ENCODE measurements at places on chromosomes 4 and X.

- no peak for DNase-seq
Observed at GRCh38 chr4:34309383-34309906, 1934.9 kb downstream of the ARAP2 start.

GRCh38 chr4:98945297-98945850, 16.4 kb upstream of the EIF4E start:
- DNase-seq: no peak

GRCh38 chrX:17067534-17067933, 121.1 kb downstream of the REPS2 start:
- DNase-seq: no peak

DNA sequence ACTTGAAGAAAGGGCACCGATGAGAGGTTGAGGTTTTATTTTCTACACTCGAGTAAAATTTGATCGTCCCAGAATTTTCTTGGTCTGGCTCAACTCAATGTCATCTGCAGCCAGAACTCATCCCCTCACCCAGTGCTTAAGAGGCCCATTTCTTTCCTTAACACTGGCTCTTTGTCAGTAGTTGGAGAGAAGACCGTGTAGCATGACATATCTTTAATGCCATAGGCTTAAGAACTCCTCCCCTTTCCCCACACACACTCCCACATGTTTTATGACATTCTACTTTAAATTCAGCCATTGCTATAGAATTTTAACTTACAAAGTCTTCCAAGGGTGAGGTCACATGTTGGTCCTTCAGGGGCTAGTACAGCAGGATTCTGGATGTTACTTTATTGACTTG, 44.2 kb upstream of the ZNF827 start:
- no peak for DNase-seq

- DNase-seq: no peak
Observed at GRCh38 chr4:7647186-7647585, 212.5 kb upstream of the PSAPL1 start.

GRCh38 chrX:152896450-152896849, 1.4 kb upstream of the ZNF185 start:
- no peak for DNase-seq

GRCh38 chr4:136763919-136764318, 768.4 kb downstream of the PCDH18 start:
- no peak for DNase-seq

DNA sequence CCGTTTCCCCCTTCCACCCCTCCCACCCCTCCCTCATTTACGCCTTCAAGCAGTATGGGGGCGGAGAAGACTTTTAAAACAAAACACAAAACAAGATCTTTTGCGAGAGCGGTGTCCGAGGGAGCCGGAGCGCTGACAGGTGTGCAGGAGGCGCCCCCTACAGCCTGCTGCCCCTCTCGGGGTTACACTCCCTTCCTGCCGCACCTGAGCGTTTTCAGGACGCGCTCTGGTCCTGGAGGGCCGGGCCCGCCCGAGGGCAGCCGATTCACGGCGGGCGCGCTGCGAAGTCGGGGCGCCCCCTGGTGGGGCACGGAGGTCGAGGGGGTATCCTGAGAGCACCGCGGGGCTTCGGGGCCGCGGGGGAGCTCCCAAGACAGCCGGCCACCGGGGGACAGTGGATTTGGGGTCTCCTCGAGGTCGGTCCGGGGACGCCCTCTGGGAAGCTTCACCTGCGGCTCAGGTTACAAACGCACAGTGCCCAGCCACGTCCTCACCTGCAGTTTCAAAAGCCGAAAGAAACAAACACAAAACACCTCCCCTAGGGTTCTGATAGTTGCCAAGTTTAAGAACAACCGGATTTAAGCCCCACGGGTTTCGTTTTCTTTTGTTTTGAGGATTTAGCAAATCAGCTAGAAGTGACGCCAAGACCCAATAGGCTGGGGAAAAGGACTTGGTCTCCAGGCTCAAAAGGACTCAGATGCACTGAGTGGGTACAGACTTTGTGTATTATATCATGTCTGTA, 8.0 kb upstream of the NEUROG2 start:
- DNase-seq: peak; percentile 86

DNA sequence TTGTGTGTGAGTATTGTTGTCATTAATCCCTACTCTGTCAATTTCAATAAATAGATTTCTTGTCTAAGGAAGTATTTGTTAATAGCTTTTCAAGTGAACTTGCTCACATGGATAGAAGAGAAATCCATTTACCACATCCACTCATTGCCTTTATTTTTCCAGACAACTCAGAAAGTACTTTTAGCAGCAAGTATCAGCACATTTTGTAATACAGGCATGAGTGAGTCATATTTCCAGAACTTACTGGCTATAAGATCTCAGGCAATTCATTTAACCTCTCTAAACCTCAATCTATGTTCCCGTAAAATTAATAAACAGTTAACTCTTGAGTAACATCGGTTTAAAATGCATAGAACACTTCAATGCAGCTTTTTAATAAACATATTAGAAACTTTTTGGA, 317.9 kb upstream of the PCDH7 start:
- no peak for DNase-seq

- no peak for DNase-seq
Observed at GRCh38 chr4:78627046-78627965, 75.7 kb downstream of the ANXA3 start.

GRCh38 chr4:70678383-70678999, 9.8 kb upstream of the UTP3 start:
- no peak for DNase-seq
